NCI-H774 (cell line): ENCODE measurements at places on chromosomes 7 and 10.

DNA sequence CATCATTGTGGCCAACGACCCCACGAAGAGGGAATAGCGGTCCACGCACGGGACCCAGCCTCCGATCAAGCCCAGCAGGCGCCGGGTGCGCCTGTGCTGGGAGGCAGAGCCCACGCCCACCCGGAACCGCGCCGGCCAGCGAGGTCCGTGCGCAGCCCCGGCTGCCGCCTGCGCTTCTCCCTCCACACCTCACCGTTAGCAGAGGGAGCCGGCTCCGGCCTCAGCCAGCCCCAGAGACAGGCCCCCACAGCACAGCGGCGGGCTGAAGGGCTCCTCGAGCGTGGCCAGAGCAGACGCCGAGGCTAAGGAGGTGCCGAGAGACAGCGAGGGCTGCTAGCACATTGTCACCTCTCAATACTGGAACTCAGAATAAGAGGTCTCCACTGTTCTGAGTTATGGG lies 3.6 kb downstream of the ITPRID1 start:
- no peak for DNase-seq

DNA sequence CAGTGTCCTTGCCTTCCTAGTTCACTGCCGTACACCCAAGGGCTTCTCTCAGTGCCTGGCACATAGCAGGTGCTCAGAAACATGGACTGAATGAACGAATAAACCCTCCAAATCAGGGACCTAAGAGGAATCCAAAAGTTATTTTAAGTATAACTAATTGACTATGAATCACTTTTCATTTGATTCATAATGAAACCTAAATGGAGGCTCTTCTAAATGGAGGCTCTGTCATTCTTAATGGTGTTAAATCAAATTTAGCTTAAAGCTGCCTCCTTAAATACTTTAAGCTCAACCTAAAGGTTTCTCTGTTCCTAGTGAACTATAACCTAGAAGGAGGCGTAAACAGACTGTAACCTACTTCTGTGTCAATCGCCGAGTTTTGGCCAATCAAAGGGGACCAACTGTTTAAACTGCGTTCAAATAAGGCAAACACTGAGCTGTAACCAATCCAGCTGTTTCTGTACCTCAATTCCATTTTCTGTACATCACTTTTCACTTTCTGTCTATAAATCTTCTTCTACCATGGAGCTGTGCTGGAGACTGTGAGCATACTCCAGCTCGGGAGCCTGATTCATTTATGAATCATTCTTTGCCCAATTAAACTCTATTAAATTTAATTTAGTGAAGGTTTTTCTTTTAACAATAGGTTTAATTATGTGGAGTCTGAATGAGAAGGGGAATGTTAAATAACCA lies 11.0 kb downstream of the PYROXD2 start:
- no peak for DNase-seq

GRCh38 chr7:40234046-40234445 lies 99.2 kb downstream of the SUGCT start:
- no peak for DNase-seq

DNA sequence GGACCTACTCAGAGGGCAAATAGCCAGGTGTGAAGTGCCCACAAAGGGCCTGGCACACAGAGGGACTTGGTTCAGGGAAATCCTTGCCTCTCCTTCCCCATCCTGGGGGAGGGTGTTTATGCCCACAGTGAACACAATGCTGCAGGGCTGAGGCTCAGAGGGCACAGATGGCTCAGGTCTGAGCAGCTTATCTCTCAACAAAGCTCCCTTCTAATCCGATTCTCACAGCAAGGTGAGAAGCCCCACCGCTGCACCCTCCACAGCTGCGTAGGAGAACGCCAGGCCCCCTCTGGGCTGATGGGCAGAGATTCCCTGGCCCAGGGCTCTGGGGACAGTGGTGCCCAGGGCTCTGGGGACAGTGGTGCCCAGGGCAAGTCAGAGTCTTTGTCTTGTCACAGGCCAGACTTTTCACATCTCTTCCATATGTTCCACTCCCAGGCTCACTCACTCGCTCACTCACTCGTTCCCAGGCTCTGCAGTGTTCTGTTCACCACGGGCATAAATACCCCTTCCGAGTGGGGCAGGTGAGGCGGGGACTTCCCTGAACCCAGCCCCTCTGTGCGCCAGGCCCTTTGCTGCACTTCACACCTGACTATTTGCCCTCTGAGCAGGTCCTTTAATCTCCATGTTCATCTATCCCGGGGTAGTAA lies 8.7 kb upstream of the CDHR1 start:
- DNase-seq: no peak

- no peak for DNase-seq
Measured at GRCh38 chr7:77570330-77571011, 33.4 kb downstream of the PTPN12 start.

- no peak for DNase-seq
Measured at GRCh38 chr10:124185084-124185483, 91.7 kb upstream of the CHST15 start.

- DNase-seq: no peak
Measured at GRCh38 chr7:43249823-43250145, 137.3 kb downstream of the HECW1 start.

- DNase-seq: no peak
Measured at GRCh38 chr10:34522546-34522945, 292.6 kb downstream of the PARD3 start.

GRCh38 chr10:125631806-125632205 lies 51.2 kb downstream of the TEX36 start:
- no peak for DNase-seq

DNA sequence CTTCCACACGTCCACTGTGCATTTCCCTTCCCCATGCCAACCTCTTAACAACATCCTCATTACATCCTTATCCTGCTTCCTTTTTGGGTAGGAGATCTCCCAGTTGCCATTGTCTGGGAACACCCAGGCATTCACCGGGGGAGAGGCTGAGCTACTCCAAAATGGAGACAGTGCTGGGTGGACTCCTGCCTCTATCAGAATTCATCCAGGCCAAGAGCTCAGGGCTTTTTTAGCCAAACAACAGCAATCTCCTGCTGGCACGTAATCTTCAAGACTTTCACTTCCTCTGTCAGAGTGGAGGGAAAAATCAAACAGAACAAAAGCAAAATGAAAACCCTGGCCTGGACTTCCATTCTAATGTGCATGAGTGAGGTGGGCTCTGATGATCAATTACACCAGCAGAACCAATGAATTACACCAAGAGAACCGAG lies 245.0 kb downstream of the PRPF18 start:
- DNase-seq: no peak

GRCh38 chr10:101848894-101849351 lies 5.3 kb upstream of the KCNIP2 start:
- DNase-seq: no peak

DNA sequence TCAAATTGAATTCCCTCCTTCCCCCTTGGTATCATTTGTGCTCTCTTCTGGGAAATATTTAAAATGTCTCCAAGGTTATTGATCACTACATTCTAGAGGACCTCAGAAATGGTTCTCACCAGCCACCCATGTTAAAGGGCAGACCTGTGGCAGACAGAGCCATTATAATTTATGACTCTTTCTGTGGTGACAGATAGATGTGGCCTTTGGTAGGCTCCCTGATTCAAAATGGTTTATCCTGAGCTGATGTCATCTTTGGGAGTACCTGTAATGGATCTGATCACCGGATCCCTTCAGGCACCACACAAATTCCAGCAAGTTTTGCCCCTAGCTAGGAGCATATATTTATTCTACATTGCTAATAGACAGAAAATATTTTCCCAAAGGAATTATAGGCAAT lies 267.5 kb downstream of the SDK1 start:
- DNase-seq: no peak

- DNase-seq: no peak
Measured at GRCh38 chr7:148849393-148850098, 34.5 kb downstream of the EZH2 start.

DNA sequence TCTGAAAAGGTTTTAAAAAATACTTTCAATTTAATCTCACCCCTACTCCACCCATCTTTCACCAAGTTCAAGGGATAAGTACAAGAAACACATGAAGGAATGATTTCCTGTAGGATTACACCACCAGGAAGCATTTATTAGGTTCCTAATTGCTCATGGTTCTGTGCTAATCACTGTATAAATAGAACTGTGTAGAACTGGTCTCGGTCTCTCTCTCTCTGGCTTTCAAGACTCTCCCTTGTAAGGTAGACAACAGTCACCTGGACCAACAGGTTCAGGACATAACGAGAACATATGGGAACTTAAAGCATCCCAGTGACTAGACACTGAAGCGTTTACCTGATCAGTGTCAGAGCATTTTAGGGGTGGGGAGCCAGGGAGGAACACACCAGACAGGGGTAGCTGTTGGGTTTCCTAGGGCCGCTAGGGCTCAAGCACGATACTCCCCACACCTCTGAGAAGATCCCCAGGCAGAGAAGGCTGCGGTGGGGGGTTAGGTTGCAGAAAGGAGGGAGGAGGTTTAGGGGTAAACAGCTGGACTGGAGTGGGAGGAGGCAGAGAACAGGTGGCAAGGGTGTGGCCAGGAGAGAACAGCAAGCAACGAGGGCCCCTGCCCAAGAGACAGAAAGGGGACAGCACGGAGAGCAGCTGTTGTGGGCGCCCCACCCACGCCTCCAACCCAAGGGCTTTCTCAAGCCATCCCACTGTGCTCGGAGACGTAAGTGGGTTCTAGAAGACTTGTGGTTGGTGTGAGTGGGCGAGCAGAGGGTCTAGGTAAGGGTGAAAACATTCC lies 52.5 kb upstream of the USP6NL start:
- DNase-seq: no peak

DNA sequence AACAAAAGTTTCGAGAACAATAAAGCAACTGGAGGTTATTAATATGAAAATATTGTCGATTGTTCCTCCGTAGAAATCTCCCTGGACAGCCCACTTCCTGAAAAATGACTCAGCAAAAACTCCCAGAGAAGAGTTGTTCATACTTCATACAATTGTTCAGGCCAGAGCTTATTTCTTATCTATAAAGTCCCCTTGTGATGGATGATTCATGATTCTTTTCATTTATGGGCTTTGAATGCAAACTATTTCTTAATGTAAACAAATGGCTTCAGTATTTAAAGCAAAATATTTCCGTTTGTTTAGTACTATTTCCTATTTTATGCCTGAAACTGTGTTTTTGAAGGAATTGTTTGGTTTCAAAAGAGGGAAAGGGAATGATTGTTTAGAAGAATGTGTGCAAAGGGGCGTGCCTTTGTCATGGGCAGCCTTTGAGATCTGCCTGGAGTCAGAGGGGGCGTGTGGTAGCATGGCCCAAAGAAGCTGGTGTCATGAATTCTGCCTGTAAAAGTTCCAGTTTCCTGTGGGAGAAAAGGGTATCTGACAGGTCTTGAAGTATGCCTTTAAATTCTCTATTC lies 26.2 kb upstream of the EXOC6 start:
- DNase-seq: no peak

- DNase-seq: no peak
Measured at GRCh38 chr10:77349226-77349625, 288.4 kb downstream of the KCNMA1 start.

- no peak for DNase-seq
Measured at GRCh38 chr10:51112013-51112412, 37.7 kb downstream of the PRKG1 start.

DNA sequence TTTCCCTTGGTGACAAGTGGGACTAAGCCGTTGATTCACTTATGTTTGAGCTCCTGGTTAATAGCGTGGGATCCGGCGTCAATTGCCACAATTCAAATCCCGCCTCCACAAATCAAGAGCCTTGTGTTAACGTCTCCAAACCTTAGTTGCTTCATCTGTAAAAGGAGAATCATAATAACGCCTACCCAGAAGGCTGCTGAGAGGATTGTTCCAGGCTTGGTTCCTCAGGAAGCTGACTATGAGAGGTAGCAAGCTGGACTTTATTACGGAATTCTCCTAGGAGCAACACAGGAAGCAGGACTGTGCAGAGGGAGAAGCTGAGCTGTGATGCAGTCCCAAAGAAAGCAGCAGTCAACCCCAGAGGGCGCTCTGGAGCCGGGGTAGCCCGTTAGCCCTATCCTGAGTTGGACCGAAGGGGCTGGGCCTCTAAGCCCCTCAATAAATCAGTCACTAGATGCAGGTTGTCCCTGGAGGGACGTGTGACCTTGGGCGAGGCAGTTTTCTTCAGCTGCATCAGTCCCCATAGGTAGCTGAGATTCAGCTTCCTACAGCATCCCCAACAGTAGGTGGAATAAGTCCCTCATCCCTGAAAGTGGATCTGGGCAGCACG lies 6.9 kb upstream of the BAG3 start:
- DNase-seq: no peak

- DNase-seq: no peak
Measured at GRCh38 chr7:134712196-134712595, 65.5 kb downstream of the BPGM start.

GRCh38 chr10:26464632-26465280 lies 26.6 kb downstream of the APBB1IP start:
- DNase-seq: no peak

GRCh38 chr7:18086165-18087025 lies 58.7 kb upstream of the PRPS1L1 start:
- DNase-seq: no peak

GRCh38 chr7:2185715-2186114 lies 47.0 kb downstream of the MAD1L1 start:
- DNase-seq: no peak

- no peak for DNase-seq
Measured at GRCh38 chr10:11245095-11245479, 227.4 kb downstream of the CELF2 start.

DNA sequence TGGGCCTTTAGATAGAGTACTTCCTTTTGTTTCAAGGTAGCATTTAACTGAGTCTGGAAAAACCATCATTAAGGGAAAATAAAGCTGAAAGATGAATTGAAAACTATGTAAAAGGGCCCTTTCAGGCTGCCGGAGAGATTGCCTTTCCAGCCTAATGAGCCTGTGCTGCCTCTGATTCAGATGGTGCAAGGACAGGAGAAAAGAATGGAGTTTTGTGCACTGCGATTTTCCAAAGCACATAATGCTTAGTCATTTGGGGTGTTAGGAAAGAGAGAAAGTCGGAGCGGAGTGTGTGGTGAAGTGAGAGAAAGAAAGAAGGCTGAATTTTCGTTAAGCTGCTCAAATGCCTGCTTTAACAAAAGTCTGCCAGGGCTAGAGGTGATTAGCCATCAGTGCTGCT lies 259.7 kb downstream of the PAXIP1 start:
- DNase-seq: no peak

GRCh38 chr7:77796960-77797359 lies 1.3 kb downstream of the TMEM60 start:
- DNase-seq: no peak

DNA sequence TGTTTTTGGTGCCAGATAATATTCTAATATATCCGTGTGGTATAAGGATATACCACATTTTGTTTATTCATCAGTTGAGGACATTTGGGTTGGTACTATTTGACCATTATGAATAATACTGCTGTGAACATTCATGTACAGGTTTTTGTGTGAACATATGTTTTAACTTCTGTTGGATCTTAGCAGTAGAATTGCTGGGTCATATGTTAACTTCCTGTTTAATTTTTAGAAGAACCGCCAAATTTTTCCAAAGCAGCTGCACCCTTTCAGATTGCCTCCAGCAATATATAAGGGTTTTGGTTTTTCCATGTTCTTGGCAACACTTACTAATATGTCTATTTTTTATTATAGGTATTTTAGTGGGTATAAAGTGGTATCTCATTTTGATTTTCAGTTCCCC lies 22.8 kb downstream of the VPS26A start:
- no peak for DNase-seq
